T-helper 17 cell (primary cell): ENCODE measurements at places on chromosomes 12 and 14.

DNA sequence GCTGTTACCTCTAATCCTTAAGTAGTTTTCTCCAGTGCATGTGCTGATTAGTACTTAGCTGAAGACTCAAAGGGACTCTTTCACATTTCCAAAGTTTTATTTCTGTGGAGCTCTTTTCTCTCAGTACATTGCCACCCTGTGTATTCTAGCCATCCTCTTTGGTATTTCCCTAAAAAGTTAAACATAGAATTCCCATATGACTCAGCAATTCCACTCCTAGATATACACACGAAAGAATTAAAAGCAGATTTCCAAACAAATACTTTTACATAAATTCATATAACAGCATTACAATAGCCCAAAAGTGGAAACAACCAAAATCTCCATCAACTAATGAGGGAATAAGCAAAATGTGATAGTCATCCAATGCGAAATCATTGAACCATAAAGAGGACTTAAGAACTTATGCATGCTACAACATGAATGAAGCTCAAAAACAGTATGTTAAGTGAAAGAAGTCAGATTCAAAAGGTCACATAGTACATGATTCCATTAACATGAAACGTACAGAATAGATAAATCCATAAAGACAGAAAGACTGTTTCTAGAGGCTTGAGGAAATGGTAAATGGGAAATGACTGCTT is 9.0 kb upstream of the NOVA1 start:
- no peak for DNase-seq

GRCh38 chr14:51879170-51879569 is 18.8 kb downstream of the GNG2 start:
- no peak for DNase-seq

- no peak for DNase-seq
Measured at GRCh38 chr12:25529738-25530137, 23.3 kb downstream of the LMNTD1 start.

DNA sequence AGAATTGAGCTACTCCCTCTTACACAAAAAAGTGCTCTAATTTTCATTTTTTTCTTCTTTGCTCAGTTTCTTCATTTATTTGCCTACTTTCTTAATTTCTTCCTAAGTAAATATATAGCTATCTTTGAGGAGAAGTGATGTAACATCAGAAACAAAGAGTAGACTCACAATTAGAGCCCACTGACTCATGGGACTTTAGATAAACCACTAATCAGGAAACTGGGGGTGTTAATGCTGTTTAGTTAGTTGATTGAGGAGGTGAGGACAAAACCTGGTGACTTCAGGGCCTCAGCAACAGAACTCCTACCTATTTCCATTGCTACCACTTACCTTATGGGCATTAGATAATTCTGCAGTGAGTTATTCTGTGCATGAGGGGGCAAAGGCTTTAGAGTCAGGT is 151.7 kb downstream of the MON2 start:
- DNase-seq, result no peak

DNA sequence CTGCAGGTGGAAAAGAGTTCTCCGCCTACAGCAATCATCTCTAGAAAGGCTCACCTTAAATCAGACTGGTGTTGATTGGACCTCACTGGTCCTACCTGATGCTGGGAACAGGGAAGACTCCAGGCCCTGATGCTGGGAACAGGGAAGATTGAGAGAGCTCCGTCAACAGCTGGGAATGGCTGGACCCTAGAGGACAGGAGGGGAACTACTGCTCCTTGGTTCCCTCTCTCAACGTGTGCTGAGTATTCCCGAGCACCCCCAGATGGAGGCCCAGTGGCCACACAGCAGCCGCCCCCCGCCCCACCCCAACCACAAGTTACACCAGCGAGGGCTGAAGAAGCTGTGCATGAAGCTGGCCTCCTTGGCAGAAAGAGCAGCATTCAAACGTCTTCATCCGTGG is 240.3 kb downstream of the SLC15A4 start:
- DNase-seq, result no peak

GRCh38 chr12:96803969-96804368 is 103.1 kb upstream of the NEDD1 start:
- no peak for DNase-seq

DNA sequence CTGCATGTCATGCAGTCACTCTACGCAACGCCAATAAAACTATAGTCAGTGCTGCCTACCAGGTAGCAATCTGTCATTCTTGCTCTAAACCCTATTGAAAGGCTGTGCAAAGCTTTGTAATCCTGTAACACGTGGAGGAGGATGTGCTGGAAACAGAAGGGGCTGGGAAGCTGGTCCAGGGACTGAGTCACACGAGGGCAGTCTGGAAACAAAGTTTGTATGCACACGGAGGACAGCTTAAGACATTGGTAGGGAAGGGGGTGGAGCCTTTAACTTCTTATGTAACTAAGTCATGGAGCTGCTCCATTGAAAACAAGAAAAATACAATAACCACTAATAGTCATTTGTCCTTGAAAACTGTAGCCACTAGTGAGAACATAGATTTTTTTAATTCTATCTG is 128.0 kb downstream of the BCAT1 start:
- no peak for DNase-seq

DNA sequence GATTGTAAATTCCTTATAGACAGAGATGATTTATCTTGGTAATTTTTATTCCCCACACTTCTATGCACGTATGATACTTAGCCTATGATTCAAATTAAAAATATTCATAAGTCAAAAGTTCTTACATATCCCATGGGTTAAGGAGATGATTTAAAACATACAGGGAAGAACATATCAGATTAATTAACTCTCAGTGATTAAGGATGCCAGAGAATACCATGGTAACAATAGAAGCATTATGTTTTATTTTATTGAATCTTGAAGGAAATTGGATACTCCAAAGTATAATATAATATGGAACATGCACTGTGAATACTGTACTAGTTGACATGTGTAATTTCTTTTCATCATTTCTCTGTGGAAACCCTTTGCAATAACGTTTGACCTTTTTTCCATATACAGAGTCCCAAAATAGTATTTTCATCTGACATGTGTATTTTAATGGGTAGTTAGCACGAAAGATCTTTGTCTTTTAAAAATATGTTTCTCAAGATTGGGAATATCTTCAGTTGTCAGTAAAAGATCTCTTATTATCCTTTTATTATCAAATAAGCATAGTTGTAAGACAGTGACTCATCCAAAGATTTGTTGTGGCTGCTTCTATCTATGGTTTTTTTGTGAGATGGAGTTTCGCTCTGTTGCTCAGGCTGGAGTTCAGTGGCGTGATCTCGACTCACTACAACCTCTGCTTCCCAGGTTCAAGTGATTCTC is 166.7 kb downstream of the RAD51B start:
- DNase-seq, result no peak

GRCh38 chr12:9925705-9926393 is 6.3 kb downstream of the CLEC2A start:
- no peak for DNase-seq

DNA sequence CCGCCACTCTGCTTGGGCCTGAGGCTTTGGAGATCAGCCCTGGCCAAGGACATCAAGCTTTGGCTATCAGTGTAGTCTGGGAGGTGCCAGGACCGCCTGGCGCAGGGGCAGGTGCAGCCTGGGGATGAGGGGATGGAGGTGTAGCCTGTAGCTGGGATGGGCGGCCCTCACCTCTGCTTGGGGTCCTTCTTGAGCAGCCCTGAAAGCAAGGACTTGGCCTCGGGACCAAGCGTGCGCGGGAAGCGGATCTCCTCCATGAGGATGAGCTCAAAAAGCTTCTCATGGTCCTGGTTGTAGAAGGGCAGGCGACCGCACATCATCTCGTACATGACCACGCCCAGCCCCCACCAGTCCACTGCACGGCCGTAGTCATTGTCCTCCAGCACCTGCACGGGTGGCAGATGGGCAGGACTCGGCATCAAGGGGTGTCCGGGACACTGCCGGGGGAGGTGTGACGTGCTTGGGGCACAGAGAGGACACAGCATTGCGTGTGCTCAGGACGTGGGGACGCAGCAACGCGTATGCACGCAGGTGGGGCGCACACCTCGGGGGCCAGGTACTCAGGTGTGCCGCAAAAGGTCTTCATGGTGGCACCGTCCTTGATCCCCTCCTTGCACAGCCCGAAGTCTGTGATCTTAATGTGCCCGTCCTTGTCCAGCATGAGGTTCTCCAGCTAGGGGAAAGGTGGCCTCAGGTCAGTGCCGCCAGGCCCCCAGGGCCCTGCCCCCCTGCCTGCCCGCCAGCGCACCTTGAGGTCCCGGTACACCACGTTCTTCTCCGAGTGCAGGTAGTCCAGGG is 20.0 kb downstream of the SIVA1 start:
- no peak for DNase-seq

DNA sequence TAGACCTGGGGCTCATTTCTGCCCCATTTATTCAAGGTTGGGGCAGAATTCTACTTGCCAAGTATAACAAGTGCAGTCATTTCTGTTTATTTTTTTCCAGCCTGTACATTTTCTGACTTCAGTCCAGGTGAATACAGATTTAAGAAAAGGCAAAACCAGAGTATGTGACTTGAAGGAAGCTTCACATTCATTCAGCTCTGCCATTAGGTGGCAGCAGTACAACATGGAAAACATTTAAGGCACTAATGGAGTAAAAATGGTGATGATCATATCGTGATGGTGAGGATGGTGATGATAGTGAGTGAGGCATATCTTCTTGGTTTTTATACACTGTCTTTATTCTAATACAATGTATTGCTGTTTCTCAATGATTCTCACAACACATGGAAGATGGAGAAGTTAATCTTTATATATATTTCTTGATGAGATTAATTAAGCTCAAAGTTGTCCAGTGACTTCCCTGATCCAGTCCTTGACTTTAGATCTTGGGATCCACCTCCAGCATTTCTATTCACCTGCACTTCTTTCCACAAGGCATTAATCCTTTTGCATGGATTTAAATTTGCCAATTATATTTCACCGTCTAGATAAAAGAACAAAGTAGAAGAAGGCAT is 176.7 kb upstream of the SEL1L start:
- no peak for DNase-seq

- no peak for DNase-seq
Measured at GRCh38 chr12:81229759-81230158, 151.9 kb downstream of the ACSS3 start.

- no peak for DNase-seq
Measured at GRCh38 chr12:11147420-11147819, 13.0 kb upstream of the TAS2R30 start.

- DNase-seq, result no peak
Measured at GRCh38 chr14:59664741-59665140, 88.1 kb upstream of the CCDC175 start.

- DNase-seq, result no peak
Measured at GRCh38 chr12:89111964-89112363, 240.3 kb downstream of the DUSP6 start.

DNA sequence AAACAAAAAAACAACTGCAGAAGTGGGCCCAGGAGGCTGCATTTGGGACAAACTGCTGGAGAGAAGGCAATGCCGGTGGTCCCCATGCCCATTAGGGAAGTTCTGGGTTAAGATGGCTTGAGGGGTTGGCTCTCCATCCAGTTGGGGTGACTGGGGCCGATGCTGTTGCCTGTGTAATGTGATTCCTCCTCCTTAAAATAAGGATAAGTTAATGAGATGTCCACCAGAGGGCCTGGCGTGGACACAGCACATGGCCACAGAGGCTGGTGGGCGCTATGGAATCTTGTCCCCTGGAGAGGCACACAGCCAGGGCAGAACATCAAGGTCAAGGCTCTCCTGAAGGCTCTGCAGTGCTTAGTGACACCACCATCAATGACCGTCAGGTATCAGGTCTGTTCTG is 1.0 kb upstream of the TESC start:
- no peak for DNase-seq

DNA sequence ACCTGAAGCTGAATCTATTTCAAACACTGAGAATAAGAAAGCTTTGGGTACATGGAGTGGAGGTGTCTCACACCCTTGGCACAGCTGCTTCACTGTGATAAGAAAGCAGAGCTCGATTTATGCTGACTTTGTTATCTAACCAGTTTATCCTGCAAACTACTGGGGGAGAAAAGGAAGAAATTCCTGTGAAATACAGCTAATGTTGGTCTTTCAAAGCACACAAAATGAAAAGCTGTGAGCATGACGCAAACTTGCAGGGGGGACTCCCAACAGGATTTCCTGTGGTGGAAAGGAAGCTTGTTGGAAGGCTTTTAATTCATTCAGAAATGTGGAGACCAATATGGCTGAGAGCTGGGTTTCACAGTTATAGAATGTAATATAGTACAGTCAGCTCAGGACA is 53.4 kb downstream of the SRGAP1 start:
- DNase-seq, result no peak

DNA sequence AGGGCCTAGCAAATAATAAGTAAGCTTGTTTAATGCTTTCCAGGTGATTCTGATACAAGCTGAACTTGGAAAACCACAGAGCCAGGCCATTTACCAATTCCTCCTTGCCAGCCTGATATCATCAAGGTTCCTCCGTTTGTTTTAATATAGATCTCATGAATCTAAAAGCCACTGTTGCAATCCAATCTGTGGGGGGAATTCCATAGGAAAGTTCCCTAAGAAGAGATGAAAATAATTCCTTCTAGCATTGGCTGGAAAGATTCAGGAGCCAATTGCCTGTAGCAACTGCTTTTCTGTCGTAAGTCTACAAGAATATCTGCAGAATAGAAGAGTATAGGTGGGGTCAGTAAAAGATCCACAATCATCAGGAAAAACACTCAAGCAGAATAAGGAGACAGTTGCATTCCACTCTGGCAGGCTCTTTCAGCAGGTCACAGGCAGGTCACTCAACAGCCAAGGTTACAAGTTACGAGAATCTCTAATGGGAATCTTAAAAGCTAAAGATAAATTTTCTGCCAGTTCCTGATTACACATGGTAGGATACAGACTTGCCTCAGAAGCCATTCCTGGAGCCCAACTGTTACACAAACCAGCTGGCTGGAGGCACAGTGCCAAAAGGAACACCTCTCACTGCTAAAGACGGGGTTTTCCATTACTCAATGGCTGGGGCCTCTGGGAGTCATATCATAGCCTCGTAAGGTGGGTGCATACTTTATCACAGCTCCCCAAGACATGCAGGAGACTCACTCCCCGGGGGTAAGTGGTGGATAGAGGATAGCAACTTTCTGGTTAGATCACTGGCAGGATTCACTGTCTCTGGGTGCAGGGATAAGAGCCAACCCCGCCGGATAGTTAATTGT is 43.6 kb downstream of the FGD6 start:
- no peak for DNase-seq

DNA sequence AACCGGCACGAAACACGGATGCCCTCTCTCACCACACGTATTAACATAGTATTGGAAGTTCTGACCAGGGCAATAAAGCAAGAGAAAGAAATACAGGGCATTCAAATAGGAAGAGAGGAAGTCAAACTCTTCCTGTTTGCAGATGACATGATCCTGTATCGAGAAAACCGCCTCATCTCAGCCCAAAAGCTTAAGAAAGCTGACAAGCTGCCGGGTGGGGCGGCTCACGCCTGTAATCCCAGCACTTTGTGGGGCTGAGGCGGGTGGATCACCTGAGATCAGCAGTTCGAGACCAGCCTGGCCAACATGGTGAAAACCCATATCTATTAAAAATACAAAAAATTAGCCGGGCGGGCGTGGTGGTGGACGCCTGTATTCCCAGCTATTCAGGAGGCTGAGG is 17.7 kb downstream of the OR6S1 start:
- DNase-seq, result no peak
